NCI-H524 treated with DMSO at 0.1 percent for 48 hours (cell line): ENCODE measurements at places on chromosomes 5 and 9.

DNA sequence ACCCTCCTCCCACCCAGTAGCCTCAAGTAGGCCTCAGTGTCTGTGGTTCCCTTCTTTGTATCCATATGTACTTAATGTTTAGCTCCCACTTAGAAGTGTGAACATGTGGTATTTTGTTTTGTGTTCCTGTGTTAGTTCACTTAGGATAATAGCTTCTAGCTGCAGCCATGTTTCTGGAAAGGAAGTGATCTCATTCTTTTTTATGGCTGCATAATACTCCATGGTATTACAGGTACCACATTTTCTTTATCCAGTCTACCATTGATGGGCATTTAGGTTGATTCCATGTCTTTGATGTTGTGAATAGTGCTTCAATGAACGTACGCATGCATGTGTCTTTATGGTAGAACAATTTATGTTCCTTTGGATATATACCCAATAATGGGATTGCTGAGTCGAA is 74.8 kb downstream of the SLC12A2 start:
- no peak for DNase-seq

DNA sequence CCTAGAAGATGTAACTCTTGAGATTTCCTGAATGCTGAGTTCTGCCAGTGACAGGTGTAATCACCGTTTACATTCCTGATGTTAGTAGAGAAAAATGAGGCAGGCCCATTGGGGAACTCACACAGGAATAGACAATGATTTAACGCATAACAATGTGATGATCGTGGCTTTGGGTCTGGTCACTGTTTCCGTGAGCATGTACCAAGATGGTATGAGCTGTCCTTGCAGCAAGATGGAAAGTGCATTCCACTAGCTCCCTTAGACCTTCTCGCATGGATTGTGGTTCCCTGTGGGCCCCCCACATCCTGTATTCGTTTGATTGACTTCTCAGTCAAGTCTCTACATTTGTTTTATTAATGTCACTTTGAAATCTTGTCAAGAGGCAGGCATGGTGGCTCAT is 124.0 kb upstream of the DAP start:
- DNase-seq = no peak

DNA sequence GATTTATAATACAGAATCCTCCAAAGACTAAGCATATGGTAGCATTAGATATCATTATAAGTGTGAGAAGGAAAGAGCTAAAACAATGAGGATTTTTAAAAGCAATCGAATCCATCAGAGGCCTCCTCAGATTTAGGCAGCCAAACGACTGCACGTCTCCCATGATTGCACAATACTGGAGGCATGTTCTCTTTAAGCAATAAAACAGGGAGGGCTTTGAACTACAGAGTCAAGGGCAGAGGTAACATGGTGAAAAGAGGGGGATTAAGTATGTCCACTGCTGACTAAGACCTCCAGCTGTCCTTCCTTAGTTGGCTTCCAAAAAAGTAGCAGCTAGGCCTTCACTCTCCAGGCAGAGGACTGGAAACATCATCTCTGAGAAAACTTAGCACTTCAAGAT is 298.7 kb upstream of the RGMB start:
- DNase-seq = no peak

DNA sequence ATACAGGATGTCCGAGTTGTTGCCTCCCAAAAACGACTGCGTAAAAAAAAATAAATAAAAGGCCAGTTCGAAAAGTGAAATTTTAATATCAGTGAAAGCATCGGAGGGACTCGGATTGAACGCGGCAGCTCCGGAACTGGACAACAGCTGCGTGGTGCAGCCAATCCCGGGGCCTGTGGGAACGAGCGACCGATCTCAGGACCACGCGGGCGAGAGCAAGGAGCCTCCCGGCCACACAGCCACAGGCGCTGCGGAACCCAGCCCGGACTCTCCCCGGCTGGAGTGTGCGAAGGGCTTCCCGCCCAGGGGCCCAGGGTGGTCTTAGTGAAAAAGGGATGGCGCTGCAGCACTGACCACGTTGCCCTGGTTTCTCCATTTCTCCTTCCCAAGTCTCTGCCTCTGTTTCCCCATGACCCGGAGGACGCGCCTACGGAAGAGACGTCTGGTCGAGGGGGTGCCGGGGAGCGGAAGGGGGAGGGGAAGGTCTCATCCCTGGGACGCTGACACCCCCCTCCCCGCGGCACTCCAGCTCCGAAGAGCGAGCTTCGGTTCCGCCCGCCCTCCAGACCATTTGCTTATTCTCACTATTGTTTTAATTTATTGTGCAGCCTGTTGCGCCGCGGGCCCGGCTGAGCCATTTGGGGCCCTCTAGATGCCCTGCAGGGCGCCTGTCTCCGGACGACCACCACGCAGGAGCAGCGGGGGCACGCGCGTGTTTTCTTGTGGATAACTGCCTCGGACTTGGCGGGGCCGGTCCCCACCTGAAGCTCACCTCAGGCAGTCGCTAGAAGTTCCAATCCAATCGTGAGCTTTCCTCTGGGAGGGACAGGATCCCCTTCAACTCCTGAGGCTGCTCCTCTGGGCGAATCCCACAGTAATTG is 303.0 kb downstream of the PARP8 start:
- DNase-seq = peak; percentile 33

DNA sequence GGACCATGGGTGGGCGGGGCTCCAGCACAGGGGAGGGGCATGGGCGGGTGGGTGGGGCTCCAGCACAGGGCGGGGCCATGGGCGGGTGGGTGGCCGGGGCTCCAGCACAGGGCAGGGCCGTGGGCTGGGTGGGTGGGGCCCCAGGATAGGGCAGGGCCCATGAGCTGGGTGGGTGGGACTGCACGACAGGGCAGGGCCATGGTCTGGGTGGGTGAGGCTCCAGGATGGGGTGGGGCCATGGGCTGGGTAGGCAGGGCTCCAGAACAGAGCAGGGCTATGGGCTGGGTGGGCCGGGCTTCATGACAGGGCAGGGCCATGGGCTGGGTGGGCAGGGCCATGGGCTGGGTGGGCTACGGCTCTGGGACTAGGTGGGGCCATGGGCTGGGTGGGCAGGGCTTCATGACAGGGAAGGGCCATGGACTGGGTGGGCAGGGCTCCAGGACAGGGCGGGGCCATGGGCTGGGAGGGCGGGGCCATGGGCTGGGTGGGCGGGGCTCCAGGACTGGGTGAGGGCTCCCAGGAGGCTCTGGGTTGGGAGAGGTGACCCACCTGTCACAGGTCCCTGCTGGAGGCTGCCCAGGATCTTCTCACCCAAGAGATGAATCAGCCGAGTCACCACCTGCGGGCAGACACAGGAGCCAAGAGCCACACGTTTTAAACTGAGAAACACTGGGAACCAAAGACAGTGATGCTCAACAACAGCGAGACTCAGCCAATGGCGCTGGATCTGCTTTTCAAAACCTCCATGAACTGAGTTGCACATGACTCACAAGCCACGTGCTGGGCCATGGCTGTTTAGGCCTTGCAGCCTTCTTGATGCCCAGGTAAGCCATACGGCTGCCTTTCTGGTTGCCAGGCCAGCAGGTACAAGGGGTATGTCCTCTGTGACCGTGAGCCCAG is 33.6 kb upstream of the NSMF start:
- no peak for DNase-seq

GRCh38 chr9:113911850-113912557 is 35.9 kb downstream of the ZNF618 start:
- DNase-seq = peak; percentile 71
